Pancreas (tissue), 10 donors: ENCODE measurements at places on chromosomes 3 and 15. TPM values are rescaled to one million over a fixed set of nuclear protein-coding genes. Genes with fewer than 3 reads are reported as not detected.
A peak's percentile ranks its signal among the peaks of the same experiment; 100 is the strongest.

DNA sequence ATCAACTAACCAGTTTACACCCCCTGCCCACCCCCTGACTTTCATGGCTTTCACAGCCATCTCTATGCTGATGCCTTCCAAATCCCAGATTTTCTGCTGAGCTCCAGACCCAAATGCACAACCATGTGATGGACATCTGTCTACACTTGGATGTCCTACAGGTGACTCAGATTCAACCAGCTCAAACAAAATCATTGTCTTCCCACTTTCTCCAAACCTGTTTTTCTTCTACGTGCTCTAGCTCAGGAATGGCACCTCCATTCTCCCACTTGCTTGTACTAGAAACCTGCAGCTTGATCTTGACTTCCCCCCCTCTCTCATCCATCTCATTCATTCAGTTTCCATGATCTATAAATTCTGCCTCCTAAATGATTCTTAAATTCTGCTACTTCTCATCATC is 34.1 kb upstream of the RARRES1 start:
- DNase-seq = no peak

DNA sequence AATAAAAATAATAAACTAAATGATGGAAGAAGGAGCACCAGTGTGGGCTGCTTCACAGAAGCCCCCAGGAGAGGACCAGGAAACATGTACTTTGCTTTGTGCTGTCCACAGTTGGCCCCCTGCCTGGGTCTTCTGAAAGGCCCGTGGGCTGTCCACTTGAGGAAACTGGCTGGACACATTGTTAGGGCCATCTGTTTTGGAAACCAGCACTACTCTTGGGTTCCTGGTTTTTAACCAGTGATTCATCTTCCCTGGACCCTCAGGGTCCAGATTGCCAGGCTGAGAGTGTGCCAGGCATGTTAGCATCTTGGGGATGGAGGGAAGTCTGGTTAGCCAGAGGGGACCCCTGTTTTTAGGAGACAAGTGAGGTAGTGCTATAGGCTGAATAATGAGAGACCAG is 297.2 kb upstream of the C2CD4B start:
- no peak for DNase-seq

- DNase-seq = no peak
These were observed 186.7 kb downstream of the SSR3 start for GRCh38 chr3:156368189-156368588.

GRCh38 chr15:34791701-34792100 is 3.6 kb downstream of the ACTC1 start:
- DNase-seq = no peak

GRCh38 chr3:138818185-138818860 is 16.4 kb downstream of the PIK3CB start:
- no peak for DNase-seq

GRCh38 chr3:177478170-177478867 is 281.0 kb upstream of the TBL1XR1 start:
- peak; percentile 53 for DNase-seq

The ITIH4 gene
- total RNA-seq = 90.6 TPM

DNA sequence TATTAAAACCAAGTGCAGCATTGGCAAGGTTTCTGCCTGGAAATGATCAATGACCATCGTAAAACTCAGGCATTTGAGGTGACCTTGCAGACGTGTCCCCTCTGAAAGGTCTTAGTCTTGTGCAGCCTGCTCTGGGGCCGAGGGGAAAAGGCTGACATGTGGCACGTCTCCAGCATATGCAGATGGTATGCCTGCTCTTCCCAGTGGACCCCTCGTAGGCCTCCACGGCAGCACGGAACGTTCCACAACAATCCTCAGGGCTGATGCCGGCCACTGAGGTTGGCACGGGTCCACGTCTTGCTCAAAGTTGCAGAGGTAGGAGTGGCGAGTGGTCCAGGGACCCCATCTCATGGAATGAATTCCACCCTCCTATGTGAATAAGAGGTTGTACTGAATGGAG is 247.5 kb upstream of the LYSMD4 start:
- no peak for DNase-seq

The PCCB gene
- 24.9 TPM for total RNA-seq

DNA sequence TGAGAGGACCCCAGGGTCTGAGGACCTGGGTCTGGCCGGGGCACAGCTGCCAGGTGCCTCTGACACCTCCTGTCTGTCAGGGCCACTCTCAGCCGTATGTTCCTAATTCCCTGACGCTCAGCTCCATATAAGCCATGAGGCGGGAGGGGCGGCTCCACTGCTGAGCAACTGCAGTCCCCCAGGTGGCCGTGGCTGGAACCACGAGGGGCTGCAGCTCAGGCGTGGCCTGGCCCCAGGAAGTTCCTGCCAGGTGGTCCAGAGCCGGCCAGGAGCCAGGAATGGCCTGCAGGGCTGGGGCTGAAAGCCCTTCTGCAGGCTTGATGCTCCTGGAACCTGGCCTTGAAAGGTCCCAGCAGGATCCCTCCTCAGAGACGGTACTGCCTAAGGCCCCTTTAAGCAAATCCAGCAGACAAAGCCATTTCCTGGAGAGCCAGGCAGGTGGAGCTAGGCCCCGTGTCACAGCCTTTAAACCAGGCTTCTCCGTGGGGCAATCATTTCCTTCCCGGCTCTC is 118.0 kb downstream of the CHSY1 start:
- DNase-seq = no peak

DNA sequence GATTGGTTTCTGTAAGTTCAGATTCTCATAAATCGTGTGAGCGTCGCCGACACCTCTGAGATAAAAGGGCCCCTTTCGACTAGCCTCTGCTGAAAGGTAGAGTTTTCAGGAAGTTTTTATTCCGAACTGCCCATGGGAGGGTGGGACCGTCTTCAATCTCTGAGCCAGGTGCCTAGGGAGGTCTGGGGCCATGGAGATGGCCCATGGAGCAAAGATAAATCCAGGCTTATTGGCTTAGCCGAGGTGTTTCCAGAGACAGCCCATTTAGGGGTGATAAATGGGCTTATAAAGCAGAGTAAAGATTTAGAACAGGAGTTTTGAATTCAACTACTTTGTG is 442 bp downstream of the QTRT2 start:
- no peak for DNase-seq

The PPARG gene
- total RNA-seq = 2.8 TPM

The SLITRK3 gene
- total RNA-seq = not detected

- DNase-seq = no peak
These were observed 57.7 kb downstream of the CNTN4 start for GRCh38 chr3:2156244-2156847.

The KBTBD8 gene
- total RNA-seq = 0.78 TPM

DNA sequence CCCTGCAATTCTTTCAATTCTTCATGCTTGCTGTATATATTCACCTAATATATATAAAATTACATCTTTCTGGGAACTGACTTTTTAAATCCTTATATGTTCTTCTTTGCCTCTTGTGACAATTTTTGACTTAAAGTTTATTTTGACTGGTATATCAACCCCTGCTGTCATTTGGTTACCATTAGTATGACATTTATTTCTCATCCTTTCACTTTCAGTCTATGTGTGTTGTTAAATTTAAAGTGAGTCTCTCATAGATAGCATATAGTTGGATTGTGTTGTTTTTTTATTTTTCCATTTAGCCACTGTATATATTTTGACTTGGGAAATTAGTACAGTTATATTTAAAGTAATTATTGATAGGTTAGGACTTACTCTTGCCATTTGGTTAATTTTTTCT is 194.9 kb downstream of the DPH6 start:
- DNase-seq = no peak

DNA sequence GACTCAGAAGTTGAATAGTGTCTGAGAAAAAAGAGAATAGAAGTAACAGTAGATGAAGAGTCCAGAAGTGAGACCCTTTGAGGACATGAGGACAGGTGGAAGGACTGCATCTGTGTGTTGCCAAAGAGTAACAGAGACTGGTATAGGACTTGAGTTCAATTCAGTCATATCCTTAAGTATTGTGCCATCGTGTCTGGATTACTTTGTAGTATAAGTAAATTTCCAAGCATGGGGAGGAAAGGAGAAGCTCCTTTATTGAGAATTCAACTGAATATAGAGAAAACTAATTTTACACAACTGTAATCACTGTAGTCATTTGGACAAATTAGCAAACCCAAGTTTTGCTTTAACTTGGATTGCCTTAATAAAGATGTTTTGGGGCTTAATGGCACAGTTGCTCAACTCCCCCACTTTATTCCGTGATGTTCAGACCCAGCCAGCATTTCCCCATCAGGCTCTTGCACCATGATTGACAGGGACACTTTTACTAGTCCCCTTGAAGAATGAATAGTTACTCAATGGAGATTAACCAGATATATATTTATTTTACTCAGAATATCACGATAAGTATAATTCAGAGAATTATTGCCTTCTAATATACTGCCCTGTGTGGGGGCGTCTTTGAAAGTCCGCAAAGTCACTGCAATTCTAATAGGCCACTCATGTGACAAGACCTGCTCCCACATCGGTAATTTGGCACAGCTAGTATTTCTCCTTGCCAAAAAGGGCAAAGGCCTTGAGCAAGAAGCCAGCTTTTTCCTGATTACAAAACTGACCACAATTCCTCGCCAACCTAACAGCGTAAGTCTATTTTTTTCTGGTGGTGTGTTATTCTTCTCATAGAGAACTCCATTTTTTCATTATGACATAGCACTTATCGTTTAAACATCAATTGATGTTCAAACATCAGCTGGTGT is 61.3 kb downstream of the PPARG start:
- DNase-seq = peak; percentile 22

The TRH gene
- total RNA-seq = not detected

The FRMD4B gene
- total RNA-seq = 20.0 TPM

- DNase-seq = no peak
These were observed 733.7 kb upstream of the CFAP20DC start for GRCh38 chr3:59783468-59783988.

GRCh38 chr3:13850161-13850945 is 29.5 kb downstream of the WNT7A start:
- DNase-seq = no peak
